ENCODE measurements at places on chromosomes 6 and 20.

- no peak for DNase-seq
These were observed 34.3 kb upstream of the MCUR1 start for GRCh38 chr6:13848522-13849150.

GRCh38 chr20:20548527-20549266 is 163.7 kb downstream of the RALGAPA2 start:
- DNase-seq: no peak

DNA sequence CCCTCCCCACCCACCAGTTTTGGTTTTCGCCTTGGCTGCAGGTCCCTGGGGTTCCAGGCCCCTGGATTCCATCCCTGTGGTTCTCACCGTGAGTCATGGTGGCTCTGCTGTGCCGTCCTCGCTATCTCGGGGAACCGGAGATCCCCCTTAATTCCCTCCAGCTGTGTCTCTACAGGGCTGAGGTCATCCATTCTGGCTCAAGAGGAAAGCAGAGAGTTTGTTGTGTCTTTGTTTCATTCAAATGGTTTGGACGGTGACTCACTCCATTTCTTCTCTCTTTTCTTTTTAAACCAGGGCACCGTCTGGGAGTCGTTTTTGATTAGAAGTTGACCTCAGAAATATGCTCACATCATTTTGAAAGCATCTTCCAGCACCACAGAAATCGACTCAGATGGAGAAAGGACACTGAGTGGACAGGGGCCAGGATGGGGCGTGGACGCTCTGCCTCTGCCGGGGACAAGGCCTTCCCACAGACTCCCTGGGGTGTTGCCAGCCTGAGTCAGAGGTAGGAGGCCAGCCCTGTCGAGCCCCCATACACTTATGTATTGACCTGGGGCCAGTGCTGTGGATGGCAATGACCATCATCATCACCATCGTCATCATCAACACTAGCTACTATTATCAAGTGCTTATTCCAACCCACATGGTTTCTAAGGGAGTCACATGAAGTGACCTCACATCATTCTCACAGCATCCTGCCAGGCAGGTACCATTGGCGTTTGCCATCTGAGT is 176.2 kb downstream of the NFATC2 start:
- DNase-seq: no peak

DNA sequence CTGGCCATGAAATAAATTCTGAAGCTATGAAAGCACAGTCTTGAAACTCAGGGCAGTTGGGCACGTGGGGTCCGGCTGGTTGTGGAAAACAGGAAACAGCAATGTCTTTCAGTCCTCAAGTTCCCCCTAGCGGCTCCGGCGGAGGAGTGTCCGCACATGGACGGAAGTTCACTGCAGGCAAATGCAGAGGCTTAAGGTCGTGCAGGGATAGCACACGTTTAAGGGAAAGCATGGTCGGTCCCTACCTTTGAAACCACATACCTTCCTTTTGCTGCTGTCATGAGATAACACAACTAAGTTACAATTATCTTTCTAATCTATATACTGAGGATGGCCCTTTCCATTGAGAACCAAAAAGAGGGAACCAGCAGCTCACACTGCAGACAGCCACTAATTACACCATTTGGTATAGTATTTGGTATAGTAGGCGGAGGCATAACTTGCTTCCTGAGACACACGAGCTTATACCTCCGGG is 52.6 kb upstream of the NFATC2 start:
- DNase-seq: peak; percentile 91

GRCh38 chr6:101226677-101227135 is 166.8 kb upstream of the GRIK2 start:
- DNase-seq: peak; percentile 10

DNA sequence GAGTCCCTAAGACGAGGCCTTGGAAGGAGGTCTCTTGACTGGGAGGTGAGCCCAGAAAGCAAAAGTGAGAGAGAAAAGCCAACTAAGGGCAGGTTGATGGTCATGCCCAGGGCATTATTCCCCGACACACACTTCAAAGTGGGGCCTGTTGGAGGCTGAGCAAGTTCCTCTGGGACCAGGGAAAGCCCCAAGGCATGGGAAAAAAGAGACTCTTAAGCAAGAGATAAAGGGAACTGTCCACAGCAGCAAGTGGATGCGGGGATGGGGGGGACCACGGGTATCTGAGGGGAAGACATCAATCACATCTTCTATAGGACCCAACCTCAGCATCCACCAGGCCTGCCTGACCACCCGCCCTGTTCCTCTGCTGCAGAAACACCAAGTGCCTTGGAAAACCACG is 119.9 kb upstream of the MAFB start:
- DNase-seq: no peak

DNA sequence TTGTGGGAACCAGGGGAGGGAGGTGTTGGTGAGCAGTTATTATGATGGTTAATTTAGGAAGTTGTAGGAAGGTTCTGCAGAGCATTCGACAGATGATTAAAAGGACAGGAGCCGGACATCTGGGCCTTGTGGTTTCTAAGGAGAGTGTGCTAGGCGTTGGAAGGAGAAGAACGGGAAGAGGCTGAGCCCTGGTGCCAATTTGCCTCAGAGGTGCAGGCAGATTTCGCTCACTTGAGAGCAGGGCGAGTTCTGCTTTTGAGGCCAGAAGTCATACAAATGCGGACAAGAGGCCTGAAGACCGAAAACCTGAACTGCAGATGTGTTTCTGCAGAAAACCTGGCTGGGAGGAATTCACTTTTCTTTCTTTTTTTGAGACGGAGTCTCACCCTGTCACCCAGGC is 30.5 kb upstream of the RPS6KA2 start:
- no peak for DNase-seq

GRCh38 chr6:157891544-157892362 is 68.7 kb downstream of the SNX9 start:
- no peak for DNase-seq

Data from activated CD4-positive, alpha-beta T cell treated with anti-CD3 and anti-CD28 coated beads, Interleukin-2, amount 50 U/mL, for 16 hours (primary cell).